CD4-positive, alpha-beta T cell treated with Interferon alpha-2 for 1 hour (primary cell): ENCODE measurements at places on chromosomes 3 and 15.

DNA sequence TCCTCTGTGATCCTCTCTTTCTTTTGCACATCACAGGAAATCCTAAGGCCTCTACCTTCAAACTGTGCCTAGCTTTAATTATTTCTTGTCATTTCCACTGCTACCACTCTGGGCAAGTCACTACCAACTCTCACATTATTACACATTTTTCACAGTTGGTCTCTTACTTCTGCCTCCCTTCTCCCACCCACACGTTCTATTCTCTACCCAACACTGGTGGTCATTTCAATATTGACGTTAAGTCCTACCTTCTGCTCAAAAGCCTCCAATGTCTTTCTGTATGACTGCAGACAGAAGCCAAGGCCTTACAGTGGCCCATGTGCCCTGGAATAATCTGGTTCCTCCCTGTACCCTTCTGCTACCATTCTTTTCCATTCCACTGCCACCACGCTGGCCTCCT, 3.9 kb downstream of the KCNMB2 start:
- DNase-seq = no peak

DNA sequence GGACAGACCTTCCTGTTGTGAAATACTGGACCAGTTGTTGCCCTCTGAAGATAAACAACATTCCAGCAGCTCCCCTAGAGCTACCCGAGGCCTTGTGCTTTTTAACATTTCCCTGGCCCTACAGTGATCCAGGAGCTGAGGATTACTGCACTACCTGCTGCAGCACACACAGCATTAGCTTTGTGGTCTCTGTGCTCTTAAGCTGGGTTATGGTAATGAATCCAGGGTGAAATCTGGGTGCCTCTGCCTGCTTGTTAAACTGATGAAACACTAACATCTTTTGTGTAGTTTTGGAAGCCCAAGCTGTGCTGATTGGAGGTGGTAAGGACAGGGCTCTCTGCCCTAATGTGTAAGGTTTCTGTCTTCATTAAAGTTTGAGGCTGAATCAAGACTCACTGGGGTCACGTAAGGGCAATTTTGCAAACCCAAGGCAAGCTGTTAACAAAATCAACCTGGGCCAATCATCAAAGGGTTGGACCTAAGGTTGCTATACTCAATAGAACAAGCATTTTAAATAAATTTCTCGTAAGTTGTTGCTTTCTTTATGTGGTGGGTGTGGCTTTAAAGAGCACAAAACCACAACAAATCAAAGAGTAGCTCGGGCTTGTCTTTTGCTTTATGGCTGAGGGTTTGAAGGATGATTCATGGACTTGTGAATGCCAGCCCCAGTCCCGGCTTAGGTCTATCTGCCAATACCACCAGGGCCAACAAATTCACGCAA, 183.9 kb downstream of the TPRG1 start:
- peak; percentile 16 for DNase-seq

DNA sequence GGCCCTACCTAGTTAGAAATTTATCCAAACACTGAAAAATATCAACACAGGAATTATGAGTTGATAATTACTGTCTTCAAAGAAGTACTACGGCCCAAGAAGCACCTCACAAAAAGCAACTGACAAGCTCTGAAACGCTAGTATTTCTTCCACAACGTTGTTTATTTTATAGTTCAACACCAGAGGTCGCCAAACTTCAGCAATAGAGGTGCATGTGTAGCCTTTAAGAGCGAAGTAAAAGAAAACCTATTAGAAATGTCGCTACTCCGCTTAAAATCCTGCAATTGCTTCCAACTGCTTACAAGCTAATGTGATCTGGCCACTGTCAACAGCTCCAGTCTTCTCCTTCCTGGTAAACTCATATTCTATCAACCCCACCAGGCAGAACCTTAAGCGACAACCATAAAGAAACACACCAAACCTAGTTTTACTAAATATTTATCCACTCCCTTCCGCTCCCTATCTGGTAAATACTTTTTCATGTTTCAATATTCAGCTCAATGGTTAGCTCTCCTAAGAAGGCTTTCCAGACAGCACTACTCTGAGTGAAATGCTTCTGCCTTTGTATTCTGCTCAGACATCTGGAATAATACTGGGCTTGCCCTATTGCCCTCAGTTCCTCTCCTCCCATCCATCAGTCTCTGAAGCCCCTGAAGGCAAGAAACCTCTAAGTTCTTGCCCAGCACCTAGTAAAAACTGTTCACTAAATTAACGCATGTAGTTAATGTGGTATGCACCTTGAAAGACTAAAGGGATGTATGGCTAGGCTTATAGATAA, 110.2 kb downstream of the NR1I2 start:
- peak; percentile 74 for DNase-seq

- no peak for DNase-seq
These were observed 105.4 kb upstream of the ANKRD28 start for GRCh38 chr3:15903164-15903563.

GRCh38 chr3:42009456-42009855, 47.6 kb upstream of the ULK4 start:
- DNase-seq = no peak

GRCh38 chr3:46953234-46954010, 23.1 kb downstream of the CCDC12 start:
- peak; percentile 41 for DNase-seq

GRCh38 chr3:172129850-172130716, 90.7 kb downstream of the FNDC3B start:
- DNase-seq = peak; percentile 87

- no peak for DNase-seq
These were observed 41.4 kb downstream of the MRPS25 start for GRCh38 chr3:15023719-15024118.

GRCh38 chr3:129599607-129600006, 6.9 kb downstream of the PLXND1 start:
- no peak for DNase-seq

DNA sequence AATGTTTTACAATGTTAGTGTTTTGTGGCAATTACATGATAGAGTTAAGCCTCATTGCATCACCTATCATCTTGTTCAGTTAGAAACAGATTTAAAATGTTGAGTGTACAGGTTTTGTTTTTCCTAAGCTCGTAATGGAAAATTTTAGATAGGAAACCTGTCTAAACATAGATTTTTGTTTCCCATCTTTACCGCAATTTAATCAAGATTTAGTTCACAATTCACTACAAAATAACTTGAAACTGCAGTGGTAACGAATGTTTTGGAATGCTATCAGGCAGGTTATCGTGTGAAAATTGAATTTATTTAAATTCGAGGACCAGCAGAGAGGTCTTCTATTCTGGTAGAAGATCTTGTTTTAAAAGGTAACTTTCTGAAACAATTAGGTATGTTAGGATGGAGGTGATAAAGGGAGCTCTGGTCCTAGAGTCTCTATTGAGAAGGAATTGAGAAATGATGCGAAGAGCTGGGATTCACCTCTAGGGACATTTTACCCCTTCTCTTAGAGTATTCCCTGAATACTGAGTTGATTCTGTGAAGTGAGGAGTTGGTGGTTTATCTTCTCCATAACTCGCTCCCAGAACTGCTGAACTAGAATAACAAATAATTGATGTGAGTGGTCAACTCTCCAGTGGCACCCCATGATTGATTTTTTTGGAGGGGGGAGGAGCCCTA, 1.4 kb downstream of the DOCK3 start:
- no peak for DNase-seq

DNA sequence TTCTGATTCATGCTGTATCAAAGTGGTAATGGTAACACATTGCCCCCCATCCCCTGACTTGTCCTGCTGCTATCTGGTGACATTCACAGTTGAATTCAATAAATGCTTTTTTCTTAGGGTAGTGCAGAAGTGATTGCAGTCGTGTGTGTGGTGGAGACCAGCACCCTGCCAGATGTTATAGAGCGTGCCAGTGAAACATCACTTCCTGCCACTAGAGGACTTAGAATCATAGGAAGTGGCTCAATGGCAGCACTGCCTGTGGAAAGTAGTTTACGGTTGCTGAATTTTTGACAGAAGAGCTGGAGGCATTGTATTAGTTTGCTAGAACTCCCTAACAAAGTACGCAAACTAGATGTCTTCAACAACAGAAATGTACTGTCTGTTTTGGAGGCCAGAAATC, 37.4 kb upstream of the P2RY12 start:
- no peak for DNase-seq

DNA sequence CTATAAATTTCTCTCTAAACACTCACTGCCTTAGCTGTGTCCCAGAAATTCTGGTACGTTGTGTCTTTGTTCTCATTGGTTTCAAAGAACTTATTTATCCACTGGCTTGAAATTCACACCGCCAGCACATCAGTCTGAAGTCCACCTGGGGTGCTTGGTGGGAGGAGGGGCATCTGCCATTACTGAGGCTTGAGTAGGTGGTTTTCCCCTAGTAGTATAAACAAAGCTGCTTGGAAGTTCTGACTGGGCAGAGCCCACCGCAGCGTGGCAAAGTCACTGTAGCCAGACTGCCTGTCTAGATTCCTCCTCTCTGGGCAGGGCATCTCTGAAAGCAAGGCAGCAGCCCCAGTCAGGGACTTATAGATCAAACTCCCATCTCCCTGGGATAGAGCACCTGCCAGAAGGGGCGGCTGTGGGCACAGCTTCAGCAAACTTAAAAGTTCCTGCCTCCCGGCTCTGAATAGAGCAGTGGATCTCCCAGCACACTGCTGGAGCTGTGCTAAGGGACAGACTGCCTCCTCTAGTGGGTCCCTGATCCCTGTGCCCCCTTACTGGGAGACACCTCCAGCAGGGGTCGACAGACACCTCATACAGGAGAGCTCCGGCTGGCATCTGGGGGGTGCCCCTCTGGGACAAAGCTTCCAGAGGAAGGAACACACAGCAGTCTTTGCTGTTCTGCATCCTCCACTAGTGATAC, 114.1 kb downstream of the SUCLG2 start:
- DNase-seq = no peak

DNA sequence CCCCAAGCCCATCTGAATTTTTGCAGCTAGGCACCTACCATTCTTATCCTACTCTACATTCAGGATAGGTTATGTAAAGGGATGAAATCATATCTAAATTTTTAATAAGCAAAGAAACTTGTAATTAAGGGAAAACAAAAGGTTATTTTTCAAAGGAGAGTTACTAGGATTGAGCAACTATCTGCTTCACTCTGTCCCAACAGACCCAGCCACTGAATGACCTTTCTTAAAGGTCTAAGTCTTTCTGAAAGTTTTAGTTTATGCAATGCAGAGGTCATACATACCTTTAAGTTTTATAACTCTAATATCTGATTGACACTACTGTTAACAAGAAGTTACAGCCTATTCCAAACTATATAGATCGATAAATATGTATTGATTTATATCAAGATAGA, 209.2 kb upstream of the CTNNB1 start:
- no peak for DNase-seq

GRCh38 chr15:58136731-58137130, 1.4 kb upstream of the AQP9 start:
- no peak for DNase-seq

DNA sequence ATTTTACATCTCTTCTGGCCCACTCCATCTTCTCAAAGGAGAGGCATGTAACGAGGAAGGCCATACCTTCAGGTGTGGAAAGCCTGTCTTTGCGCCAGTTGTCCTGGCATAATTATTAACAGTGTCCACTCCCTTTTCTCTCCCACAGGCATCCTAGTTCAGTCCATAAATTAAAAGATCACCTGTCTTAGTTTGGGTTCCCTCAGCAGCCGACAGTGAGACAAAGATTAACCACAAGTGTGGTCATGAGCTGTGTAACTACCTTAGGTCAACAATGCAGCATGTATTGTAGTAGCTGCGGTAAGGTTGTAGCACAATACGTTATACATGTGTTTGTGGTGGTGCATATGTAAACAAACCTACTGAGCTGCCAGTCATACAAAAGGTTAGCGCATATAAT, 103.3 kb upstream of the GALNT15 start:
- DNase-seq = no peak

DNA sequence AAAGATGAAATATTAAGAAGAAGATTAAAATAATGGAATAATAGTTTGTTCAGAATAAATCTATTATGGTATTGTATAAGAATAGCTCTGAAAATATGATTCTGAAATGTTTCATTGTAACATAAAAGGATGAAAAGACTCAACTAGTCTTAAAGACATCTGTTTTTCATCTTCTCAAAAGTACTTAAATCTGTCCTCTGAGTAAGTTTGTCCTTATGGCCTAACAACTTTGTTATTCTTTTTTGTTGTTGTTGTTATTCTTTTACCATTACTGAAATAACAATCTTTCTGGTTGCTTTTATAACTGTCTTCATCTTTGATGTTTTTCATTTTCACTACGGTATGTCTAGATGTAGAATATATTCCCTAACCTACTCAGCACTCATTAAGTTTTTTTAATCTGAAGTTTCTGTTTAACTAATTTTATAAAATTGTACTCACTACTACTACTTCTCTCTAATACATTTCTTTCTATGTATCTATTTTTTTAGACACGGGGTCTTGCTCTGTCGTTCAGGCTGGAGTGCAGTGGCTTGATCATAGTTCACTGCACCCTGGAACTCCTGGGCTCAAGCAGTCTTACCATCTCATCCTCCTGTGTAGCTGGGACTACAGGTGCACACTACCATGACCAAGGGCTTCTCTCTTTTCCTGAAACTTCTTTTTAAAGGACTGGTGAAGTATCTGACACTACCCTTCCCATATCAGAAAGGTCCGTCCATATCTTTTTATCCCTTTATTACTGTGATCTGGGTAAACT, 240.7 kb downstream of the PCCB start:
- DNase-seq = no peak

DNA sequence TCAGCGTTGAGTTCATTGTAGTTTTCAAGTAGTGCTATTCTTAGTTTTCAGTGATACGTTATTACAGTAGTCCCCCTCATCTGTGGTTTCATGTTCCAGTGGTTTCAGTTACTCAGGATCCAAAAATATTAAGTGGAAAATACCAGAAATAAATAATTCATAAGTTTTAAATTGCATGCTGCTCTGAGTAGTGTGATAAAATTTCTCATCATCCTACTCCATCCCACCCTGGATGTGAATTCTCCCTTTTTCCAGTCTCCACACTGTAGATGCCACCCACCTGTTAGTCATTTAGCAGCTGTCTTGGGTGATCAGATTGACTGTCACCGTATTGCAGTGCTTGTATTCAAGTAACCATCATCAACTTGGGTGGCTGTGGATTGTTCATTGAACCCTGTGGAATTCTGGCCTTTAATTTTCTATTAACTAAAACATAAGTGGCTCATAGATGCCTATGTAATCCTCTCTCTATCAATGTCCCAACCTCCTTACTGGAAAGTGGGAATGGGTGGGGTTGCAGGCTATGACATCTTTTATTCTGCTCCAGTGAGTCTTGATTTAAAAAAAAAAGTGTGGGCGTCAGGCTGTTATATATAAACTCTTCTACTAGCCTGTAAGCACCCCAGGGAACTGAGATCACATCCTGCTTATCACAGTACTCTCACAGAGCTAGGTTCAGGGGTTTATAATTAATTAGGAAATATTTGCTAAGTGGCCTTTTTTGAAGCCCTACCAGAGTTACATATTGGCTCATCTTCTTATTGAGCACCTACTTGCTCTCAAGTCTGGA, 97.5 kb downstream of the CFAP20DC start:
- no peak for DNase-seq
